HuH-7.5 (cell line): ENCODE measurements at places on chromosomes 5 and 9.

- peak; percentile 56 for DNase-seq
Observed at GRCh38 chr9:77707383-77708063, 59.4 kb upstream of the GNA14 start.

- no peak for DNase-seq
Observed at GRCh38 chr9:100425758-100426157, 1.2 kb upstream of the MSANTD3 start.

GRCh38 chr9:135085830-135086546 lies 1.5 kb upstream of the OLFM1 start:
- peak; percentile 85 for DNase-seq

DNA sequence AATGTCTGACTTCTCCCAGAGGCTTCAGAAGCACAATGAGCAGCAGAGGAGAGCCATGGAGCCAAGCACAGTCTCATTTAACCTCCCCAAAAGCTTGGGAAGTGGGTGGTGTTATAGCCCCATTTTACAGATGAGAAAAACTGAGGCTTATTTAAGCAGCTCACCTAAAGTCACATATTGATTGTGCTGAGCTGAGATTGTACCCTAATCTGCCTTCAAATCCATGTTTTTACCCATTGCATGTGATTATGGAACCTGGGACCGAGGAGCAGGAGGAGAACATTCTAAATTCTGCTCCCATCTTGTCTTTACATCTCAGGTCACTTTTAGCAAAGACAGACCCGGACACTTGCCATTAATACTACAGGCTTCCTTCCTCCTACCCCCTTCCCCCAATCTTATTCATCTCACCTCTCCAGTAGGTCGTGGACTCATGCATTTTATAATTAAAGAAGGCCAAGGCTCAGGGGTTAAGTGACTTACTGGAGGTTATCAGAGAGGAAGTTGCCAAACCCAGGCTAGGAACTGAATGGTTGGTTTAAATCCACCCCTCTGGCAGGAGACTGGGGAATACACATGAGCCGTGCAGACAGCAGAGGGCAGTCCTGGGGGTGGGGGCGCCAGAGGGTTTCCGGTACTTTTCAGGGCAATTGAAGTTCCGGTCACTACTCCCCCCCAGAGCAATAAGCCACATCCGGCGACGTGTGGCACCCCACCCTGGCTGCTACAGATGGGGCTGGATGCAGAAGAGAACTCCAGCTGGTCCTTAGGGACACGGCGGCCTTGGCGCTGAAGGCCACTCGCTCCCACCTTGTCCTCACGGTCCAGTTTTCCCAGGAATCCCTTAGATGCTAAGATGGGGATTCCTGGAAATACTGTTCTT lies 51.0 kb upstream of the IL17B start:
- DNase-seq = no peak

GRCh38 chr9:126693428-126693944 lies 79.8 kb downstream of the LMX1B start:
- no peak for DNase-seq

DNA sequence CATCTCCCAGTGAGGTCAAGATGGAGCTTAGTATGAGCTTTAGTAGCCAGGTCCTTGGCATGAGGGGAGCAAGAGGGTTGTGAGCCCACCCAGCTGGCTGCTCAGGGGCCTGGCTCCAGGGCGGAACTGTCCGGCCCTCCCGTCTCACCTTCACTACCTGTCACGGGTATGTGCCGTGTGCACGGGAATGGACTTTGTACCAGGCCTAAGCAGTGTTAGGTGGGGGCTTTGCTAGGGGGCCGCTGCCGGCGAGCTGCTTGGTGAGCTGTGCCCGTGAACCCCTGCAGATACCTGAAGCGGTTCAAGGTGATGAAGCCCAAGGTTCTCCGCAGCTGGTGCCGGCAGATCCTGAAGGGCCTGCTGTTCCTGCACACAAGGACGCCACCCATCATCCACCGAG lies 46.7 kb downstream of the WNK2 start:
- no peak for DNase-seq

- no peak for DNase-seq
Observed at GRCh38 chr5:148214665-148215185, 11.9 kb downstream of the SPINK6 start.

- no peak for DNase-seq
Observed at GRCh38 chr5:131114754-131115153, 50.3 kb downstream of the HINT1 start.

DNA sequence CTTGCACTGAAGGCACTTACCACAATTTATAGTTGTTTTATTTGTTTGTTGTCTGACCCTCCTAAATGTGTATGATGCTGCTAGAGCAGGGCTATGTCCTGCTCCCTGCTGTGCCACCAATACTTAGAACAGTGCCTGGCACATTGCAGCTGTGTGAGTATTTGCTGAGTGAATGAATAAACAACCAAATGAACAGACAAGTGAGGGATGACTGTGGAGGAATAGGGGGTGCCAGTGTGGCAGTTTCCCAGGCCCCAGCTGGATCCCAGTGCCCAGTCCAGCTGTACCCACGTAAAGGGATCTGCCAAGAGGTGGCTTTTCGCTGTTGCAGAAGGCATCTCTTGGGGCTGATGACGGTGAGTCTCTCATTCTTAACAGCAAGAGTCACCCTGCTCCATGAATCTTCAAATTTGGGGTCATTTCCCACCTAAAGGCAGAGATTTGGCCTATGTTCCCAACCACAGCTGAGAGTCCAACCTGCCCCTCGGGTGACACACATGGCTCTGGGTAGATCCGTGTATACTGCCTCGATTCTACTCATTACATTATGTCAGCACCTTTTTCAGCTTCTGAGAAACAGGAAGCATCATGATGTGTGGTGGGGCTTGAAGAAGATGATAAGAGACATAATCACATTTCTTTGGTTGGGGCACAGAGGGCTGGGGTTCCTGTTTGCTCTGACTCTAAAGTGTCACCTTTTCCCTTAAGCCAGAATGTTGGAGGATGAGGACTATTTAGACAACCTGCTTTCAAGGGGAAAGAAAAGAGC lies 14.3 kb downstream of the IL5 start:
- DNase-seq = no peak

GRCh38 chr5:125897089-125897488 lies 526.1 kb upstream of the GRAMD2B start:
- no peak for DNase-seq

- DNase-seq = no peak
Observed at GRCh38 chr9:20987521-20987920, 43.9 kb downstream of the HACD4 start.

DNA sequence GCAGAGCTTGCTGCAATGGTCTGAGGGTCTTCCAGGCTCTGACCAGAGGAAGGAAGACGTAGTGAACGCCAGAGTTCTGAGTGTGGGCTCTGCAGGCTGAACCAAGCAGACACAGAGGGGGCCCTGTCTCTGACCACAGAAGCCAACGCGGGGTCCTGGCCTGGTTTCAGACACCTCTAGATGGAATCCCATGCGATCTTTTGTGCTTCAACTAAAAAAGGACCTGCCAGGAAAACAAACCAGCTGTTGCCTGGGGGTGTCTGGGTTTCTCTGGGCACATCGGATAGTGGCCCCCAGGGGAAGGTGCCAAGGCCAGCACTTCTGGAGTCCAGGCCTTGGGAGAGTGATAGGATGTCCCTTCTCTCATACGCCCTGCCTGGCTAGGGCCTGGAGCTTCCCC lies 12.9 kb downstream of the PRDM12 start:
- DNase-seq = no peak

DNA sequence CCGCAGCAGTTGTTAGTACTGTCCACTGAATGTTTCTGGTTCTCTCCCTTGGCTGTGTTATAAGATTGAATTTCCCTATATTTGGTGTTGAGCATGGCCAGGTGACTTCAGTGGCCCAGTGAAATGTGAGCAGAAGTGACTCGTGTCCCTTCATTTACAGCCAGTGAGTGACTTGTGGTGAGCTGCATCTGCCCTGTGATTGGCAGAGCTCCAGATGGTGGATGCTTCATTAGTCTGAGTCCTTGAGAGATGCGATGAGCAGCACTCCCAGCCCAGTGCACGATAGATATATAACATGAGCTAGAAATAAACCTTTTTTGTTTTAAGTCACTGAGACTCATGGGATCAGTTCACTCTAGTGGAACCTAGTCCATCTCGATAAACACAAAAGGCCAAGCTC lies 19.3 kb downstream of the PCSK5 start:
- no peak for DNase-seq

DNA sequence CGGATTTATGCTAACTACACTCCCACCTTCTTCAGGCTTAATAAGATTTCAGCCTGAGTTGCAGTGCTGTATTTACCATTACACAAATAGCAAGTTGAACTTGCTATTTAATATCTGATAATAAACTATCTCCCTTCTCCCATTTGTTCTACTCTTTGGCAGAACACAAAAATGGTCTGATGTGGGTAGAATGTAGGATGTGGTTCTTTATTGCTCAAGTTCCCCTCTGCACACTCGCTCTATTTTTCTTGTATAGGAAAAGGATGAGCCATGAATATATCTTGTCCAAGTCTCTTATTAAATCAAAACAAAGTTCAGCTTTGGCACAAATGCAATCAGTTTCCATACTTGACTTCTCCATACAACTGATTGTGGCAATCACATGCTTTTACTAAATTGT lies 37.2 kb upstream of the KIF2A start:
- no peak for DNase-seq

- DNase-seq = no peak
Observed at GRCh38 chr5:172412724-172413286, 41.5 kb downstream of the SH3PXD2B start.

GRCh38 chr5:139746691-139747582 lies 48.7 kb upstream of the PSD2 start:
- no peak for DNase-seq

DNA sequence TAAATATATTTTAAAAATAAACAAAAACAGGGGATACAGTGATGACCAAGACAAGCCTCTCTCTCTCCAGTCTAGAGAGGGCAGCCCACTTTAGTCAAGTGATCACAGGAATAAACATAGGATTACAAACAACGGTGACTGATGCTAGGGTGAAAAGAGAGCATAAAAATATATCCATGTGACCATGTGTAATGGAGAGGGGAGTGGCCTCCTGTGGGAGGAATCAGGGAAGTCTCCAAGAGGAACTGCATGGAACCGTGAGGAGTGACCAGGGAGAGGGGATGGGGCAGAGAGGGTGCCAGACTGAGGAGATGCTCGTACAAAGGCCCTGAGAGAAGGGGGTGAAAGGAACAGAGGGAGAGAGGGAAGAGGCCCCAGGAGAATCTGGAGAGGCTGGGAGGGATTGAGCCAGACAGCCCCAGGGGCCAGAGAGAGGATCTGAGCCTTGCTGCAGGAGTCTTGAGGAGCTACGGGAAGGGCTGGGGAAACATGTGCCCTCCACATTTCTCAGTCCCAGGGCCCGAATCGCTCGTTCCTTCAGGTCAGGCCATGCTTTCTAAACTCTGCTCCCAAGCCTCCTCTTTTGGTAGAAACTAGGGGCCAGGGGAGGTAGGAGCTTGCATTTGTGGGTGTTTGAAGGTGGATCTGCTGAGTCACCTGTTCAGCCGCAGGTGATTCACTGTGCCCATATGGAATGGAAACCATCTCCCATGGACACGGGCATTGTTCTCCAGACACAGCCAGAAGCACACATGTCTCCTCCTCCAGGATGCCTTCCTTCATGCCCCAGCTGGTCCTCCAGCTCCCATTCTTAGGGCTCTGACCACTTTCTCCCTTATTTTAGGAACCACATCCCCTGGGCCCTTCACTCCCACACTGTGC lies 63.8 kb downstream of the PAX5 start:
- DNase-seq = no peak

- DNase-seq = no peak
Observed at GRCh38 chr5:53068291-53068836, 41.2 kb downstream of the MOCS2 start.

- DNase-seq = no peak
Observed at GRCh38 chr9:89315482-89315881, 2.8 kb upstream of the SECISBP2 start.

GRCh38 chr9:137988051-137988450 lies 110.5 kb downstream of the CACNA1B start:
- DNase-seq = no peak

DNA sequence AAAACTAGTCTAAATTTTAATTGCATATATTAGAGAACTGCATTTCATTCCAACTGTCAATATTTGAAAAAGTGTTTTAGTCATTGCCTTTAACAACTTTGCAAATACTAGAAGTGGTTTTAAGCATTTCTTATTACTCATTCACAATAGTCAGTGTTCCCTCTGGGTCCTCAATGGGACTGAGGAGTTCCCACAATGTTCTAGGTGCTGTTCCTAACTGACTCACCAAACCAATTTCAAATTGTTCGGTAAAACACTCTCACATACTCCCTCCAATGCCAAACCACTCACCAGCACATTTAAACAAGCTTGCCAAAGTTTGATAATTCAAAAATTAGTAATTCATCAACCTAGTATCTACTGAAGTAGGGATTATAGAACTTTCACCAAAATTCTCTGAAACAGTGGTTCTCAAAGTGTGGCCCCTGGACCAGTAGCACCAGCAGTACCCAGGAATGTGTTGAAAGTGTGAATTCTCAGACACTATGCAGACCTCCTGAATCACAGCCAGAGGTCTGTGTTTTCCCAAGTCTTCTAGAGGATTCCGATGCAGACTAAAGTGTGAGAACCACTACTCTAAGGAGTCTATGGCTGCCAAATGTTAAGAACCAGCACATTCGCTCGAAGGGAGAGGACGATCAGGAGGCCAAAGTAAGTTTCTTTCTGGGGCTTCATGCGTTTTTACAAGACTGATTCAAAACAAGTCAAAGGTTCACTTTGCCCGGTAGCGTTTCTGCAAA lies 72.8 kb downstream of the APBA1 start:
- no peak for DNase-seq

DNA sequence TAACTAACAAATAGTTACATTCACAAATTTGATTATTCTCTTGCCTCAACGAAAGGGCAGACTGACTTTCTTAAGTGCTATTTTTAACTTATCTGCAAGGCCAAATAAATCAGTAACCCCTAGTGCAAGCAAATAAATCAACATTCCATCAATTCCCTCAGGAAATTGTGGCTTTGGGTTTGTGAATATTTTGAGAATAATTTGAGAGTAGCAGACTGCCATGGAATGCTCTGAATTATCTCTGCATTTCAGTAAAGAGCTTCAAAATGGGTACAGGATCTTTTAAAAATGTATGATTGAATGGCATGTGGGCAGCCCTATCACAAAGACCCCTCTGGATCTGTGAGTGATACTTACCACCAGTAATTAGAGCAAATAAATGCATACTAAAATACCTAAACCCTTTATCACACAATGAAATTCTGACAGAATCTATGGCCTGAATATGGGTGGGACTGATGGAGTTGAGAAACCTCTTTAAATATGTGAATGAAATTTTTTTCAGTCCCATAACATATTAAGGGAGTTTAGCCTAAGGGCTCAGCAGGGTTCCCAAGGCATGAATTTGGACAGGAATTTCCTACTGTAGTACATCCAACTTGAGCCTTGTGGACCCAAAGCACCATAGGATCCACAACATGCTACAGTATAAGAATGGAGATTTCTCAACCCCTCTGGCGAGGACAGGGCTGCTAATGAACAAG lies 92.5 kb upstream of the ITGA2 start:
- DNase-seq = no peak
